Activated T-helper 1 cell treated with anti-CD3 and anti-CD28 coated beads, Interleukin-2, amount 50 U/mL, for 16 hours (primary cell): ENCODE measurements at places on chromosomes 7 and 10.

DNA sequence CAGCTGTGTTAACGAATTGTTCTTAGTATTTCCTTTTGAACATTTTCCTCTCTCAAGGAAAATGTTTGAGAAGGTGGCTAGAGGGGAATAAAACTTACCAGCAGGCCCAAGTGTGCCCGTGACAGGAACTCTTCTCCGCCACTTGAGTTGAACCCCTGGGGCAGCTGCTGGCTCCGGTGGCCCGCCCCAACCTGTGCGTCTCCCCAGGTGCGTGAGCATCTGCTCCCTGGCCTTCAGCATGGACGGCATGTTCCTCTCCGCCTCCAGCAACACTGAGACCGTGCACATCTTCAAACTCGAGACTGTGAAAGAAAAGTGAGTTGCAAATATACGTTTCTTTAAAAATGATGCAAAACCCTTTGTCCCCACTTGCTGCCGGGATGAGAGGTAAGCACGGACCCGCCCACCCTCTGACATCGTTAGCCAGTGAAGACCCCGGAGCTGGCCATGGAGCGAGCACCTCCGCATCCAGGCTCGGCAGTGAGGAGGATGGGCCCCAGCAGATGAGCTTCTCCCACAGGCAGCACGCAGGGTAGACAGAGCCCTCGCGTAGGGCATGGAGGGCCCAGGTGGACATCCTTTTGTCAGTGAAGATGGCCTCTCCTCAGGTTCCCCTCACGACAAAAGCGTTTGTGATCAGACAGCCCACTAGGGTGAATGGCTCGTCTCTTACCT, 35.7 kb downstream of the WIPI2 start:
- DNase-seq, result no peak

DNA sequence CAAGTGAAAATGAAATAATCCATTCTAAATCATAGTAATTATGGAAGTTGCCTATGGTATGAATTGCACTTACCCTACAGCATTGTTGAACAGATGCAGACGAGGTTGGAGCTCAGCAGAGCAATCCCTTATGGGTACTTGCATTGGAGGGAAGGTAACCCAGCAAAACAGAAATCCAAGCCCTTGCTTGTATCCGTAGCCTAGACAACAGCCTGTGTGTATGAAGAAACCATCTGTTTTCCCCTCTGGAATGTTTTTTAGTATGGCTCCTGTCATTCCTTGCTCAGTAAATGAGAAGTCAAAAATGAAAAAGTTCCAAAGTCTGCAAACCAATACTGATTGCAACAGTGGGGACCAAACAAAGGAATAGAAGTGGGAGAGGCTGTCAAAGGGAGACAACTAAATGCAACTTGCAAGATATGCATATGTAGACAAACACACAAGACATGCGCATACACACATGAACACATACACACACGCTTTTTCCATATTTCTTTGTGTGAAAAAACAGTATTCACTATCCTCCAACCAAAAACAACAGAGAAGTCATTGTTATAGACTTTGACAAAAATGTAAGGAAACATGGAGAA, 260.8 kb downstream of the DYNC1I1 start:
- no peak for DNase-seq

DNA sequence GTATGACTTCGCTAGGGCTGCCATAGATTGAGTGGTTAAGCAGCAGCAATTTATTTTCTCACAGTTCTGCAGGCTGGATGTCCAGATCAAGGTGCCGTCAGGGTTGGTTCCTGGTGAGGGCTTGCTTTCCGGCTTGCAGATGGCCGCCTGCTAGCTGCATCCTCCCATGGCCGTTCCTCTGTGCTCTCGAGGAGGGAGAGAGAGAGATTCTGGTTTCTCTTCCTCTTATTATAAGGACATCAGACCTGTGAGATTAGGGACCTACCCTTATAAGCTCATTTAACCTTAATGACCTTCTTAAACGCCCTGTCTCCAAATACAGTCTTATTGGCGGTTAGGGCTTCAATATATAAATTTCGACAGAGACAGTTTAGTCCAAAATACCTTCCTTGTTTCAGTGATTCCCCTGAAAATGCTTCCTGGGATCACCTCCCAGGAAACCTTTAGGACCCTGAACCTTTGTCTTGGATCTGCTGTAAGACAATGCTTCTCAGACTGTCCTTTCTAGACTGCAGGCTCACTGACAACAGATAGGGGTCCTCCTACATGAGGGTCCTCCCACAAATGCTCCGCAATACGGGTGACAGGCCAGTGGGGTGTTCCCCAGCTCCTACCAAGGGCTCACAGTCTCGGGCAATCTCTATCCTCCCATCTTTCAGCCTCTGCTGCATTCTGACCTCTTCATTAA, 82.5 kb upstream of the BAIAP2L1 start:
- DNase-seq, result no peak

- no peak for DNase-seq
Measured at GRCh38 chr10:45093945-45094344, 93.2 kb downstream of the ZNF22 start.

DNA sequence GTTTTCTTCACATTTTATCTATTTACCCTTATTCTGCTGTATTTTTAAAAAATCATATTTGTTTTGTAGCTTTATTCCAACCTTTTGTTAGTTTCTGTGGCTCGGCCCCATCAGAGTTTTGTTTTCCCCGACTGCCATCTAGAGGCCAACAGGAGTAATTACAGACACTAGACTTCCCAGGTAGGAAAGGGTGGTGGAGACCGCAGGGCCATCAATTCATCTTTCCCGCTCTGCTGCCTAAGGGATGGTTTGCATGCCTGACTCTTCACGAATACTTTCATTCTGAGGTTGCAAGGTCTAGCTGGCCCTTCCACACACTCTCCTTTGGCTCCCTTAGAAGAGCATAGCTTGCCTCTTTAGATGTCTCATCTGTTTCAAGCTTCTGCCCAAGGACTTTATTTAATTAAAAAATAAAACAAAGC, 38.3 kb downstream of the LYZL2 start:
- peak; percentile 4 for DNase-seq

- DNase-seq, result no peak
Measured at GRCh38 chr7:67487316-67487715, 490.7 kb downstream of the TYW1 start.

DNA sequence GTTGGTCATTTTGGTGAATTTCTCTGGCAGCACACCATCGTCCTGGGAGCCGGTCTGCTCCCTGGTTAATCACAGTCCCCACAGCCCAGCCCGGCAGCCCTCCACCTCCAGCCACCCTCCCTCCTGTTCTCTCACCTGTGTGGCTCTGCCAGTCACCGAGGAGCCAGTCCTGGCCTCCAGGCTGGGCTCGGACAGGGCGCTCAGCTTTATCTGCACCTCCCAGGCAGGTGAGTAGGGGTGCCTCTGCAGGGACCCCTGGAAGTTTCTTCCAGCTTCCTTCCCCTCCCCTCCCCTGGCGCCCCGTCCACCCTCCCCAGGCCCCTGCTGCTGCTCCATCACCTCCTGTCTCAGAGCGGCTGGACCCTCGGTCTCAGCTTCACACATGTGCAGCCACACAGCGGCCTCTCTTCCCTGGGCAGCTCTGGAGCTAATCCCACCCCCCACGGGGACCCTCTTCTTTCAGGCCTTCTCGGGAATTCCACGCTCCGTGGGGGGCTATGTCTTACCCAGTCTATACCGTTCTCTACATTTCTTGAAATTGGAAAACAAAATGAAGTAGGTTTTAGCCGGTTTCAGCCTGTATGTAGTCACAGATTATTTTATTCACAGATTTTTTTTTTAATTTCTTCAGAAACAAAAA, 213.9 kb upstream of the PPP2R2D start:
- no peak for DNase-seq

GRCh38 chr10:29603223-29603896, 31.4 kb downstream of the SVIL start:
- no peak for DNase-seq

GRCh38 chr10:75395066-75395931, 6.3 kb downstream of the ZNF503 start:
- no peak for DNase-seq

GRCh38 chr10:44398747-44399658, 14.1 kb upstream of the CXCL12 start:
- no peak for DNase-seq
